Naive thymus-derived CD8-positive, alpha-beta T cell (primary cell): ENCODE measurements at places on chromosomes 2 and 18. TPM values are rescaled to one million over a fixed set of nuclear protein-coding genes. Genes with fewer than 3 reads are reported as not detected.

DNA sequence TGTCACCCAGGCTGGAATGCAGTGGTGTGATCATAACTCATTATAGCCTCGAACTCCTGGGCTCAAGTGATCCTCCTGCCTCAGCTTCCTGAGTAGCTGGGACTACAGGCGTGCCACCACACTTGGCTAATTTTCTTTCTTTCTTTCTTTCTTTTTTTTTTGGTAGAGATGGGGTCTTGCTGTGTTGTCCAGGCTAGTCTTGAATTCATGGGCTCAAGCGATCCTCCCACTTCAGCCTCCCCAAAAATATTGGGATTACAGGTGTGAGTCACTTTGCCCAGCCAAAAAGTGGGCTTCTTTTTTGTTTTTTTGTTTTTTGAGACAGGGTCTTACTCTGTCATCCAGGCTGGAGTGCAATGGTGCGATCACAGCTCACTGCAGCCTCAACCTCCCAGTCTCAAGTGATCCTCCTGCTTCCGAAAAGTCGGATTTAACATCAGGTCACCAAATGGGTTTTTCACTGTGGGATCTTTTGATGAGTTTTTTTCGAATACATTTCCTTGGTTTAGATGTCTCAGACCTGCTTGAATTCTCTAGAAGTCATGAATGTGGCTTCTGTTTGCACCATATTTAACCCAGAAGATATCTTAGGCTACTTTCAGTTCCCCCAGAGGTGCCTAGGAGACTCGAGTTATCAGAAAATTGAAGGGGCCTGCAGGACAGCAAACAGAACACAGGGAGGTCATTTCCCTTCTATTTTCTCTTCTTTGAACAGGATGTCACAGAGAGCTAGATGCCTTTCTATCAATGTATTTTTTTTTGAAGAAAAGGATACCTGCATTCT, 8.9 kb downstream of the RAB31 start:
- no peaks in the 10 kb centered on the region for H3K4me1 ChIP-seq
- H3K36me3 ChIP-seq, result no peaks in the 10 kb centered on the region
- H3K27ac ChIP-seq, result no peak overlapping the region
- H3K27me3 ChIP-seq, result peaks cover 66% of the 10 kb centered on the region
- no peak overlapping the region for H3K4me3 ChIP-seq

The C2orf15 gene
- total RNA-seq, result 3.9 TPM

- no peak overlapping the region for H3K4me3 ChIP-seq
- H3K4me1 ChIP-seq, result no peaks in the 10 kb centered on the region
- no peaks in the 10 kb centered on the region for H3K27me3 ChIP-seq
- H3K27ac ChIP-seq, result no peak overlapping the region
- no peak for DNase-seq
Observed at GRCh38 chr2:3620834-3621233, 25.9 kb downstream of the COLEC11 start.

The EEF1B2 gene
- 1,094 TPM for total RNA-seq

DNA sequence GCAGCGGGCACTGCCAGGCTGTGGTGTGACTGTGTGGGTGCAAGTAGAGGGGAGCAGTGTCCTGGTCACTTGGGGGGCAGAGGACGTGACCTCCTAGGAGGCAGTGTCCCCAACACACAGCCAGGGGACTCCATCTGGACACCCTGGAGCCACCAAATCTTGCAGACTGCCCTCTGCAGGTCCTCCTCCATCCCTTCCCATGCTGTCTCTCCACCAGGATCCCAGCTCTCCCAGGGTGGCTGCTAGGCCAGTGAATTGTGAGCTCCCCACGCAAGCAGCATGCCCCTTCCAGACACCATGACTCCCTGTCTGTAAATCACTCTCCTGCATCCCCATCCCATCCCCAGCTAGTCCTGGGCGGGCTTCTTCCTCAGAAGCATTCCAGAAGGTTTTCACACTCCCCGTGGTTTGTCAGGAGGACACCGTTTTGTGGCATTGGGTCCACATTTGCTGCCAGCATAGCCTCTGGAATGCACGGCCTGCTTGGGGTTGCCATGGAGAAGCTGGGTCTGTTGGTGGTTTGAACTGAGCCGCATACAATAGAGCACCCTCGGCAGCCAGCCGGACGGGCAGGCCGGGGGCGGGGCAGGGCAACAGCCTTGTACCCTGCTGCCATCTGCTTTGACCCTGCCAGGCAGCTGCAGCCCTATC, 210.7 kb downstream of the KLHL29 start:
- no peak overlapping the region for H3K27ac ChIP-seq
- H3K4me1 ChIP-seq, result no peaks in the 10 kb centered on the region
- H3K27me3 ChIP-seq, result no peaks in the 10 kb centered on the region
- H3K36me3 ChIP-seq, result no peaks in the 10 kb centered on the region
- no peak for DNase-seq

- H3K4me1 ChIP-seq, result peaks cover 51% of the 10 kb centered on the region
- no peaks in the 10 kb centered on the region for H3K27me3 ChIP-seq
- H3K36me3 ChIP-seq, result peaks cover 55% of the 10 kb centered on the region
- H3K27ac ChIP-seq, result peak overlapping the region; percentile 91
- H3K4me3 ChIP-seq, result peak overlapping the region; percentile 93
Observed at GRCh38 chr2:218270721-218271486, 585 bp downstream of the PNKD start.

GRCh38 chr2:64989982-64990614, 899 bp downstream of the SLC1A4 start:
- DNase-seq, result no peak
- H3K36me3 ChIP-seq, result no peaks in the 10 kb centered on the region
- peak overlapping the region; percentile 85 for H3K4me3 ChIP-seq
- H3K27me3 ChIP-seq, result peaks cover 2% of the 10 kb centered on the region
